ENCODE measurements at places on chromosomes 5 and 9.

- no peak for DNase-seq
Measured at GRCh38 chr5:87785554-87786335, 373.0 kb upstream of the CCNH start.

DNA sequence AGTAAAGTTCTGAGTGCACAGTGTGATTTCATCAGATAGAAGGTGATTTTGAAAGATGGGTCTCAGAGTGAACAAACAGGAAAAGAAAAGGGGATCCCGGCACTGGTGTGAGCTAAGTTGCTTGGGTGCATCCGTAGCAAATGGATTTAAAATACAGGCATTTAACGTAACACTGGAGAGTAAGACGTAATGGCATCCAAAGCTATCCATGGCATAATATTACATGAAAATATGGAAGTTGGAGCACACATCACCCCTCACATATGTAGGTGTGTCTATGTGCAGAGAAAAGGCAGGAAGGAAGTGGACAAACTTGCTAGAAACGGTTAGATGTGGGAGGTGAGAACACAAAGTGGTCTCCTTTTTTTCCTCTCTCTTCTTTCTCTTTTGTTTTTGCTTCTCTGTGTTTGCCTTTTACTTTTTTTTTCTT is 38.2 kb upstream of the SEMA4D start:
- DNase-seq = no peak

DNA sequence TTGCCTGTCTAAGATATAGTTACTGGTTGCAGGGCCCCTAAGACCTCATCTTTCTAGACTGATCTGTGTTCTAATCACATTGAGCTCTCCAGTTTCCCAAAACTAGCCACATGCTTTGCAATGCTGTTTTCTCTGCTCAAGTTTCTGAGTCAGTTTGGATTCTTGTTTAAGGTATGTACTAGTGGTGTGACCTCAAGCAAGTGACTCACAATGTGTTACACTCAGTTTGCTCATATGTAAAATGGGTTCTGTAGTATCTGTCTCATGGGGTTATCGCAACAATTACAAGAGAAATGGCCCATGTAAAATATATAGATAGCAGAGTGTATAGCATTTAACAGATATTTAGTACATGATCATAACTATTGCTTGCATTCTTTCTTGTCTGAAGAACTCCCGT is 153.1 kb upstream of the ELL2 start:
- DNase-seq = no peak

- no peak for DNase-seq
Measured at GRCh38 chr9:72412483-72413040, 47.6 kb upstream of the ZFAND5 start.

GRCh38 chr5:123387313-123387712 is 35.9 kb downstream of the CEP120 start:
- no peak for DNase-seq

DNA sequence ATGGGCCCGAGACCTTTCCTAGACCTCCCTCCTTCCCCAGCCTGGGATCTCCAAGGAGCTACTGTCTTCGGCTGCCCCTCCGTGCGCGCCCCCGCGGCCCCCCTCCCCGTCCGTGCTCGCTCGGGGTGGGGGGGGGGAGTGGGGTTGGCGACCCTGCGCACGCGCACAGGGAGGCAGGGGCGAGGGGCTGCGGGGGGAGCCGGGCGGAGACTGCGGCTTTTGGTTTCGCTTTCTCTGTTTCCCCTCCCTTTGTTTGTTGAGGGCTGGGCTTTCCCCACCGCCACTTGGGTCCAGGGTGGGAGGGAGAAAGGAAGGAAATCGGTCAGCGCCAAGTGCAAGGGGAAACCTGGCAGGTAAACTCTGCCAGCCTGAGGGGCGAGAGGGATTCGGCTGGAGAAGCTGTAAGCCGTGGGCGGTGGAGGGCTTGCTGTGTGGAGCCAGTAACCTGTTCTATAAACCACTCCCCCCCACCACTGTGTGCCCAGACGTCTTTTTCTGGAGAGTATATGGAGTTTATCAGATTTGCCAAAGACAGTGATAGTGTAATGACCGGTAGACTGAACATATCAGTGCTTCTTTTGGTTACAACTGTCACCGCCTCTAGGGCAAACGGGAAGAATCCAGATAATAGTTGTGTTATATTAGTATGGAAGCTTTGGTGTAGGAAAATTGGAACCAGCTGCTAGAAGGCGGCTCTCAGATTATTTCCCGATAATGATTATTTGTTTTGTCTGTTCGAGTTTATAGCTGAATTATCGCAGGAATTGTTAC is 684 bp downstream of the DNAJA1 start:
- peak; percentile 72 for DNase-seq

GRCh38 chr5:113166261-113166660 is 189.7 kb downstream of the DCP2 start:
- DNase-seq = no peak

DNA sequence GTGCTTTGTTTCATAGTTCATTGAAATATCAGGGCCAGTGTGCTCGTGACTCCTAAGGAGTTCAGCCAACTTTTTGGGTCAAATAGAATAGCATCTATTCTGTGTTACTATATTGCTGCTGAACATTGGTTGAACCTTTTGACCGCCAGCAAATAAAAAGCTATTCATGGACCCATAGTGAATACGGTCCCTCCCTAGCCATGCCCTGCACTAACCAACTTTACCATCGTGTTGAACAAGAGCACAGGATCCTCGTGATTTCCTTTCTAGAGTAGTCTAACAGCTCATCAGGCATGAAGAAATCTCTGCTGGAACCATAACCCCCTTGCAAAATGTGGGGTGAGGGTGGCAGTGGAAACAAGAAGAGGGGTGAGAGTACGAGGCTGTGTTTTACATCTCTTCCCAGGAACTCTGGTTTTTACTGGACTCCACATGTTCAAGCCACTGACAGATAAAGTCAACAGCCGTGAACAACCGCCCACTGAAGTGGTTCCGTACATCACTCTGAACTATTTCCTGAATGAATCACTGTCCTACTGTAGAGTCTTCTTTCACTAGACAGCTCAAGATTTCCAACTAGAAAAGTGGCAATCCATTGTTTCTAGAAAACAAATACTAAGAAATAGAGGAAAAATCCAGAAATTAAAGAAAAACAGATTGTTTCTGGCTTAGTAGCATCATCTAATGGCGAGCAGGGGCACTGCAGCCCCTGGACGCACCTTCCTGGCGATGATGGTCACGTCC is 70.1 kb upstream of the SPATA31E1 start:
- peak; percentile 12 for DNase-seq

DNA sequence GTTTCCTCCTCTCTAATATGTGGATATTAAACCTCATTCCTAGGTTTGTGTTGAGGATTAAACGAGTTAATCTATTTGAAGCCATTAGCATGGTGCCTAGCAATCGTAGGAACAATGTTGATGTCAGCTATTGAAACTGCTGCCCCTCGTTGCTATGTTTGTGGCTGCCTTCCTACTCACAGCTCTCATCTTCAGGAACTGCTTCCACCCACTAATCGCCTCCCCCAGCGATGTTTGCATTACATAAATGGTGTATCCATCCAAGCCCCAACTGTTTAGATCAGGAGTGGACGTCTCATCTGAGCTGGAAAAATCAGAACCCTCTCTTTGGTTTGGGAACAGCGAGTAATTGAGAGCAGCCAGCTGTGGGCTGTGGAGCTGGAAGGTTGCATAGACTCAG is 416.6 kb downstream of the ARHGEF28 start:
- DNase-seq = no peak

DNA sequence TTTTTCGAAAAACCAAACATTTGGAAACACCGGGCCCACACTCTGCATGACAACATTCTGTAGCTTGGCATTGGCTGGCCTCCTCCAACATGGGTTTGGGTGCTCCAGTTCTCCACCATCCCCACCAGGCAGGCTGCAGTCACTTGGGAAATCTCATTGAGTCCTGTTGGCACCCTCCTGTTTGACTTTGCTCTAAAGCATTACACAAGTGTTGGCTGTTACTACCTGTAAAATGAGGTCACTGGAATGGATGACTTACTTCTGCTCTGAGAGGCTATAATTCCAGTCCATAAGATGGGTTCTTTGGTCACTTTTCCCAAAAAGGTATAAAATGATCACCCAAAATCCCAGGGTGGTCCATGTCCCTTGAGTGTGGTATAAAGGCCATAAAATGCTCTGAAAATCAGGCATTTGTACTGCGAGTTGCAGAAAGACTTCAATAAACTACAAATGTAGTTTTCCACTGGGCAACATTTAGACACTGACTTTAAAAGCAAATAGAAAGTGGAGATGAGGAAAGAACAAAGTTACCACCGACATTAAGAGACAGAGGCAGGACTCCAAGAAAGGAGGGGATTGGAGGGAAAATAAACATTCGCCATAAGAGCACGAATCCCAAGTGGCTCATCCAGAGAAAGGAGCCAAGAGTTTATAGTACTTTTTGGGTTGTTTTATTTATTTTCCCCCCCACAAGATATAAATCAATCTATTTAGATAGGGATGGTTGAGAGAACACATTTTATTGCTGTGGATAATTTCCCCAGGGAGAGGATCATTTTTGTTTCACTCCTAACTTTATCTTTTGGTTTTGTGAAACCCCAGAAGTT is 295.1 kb downstream of the TLE1 start:
- no peak for DNase-seq

GRCh38 chr9:26746357-26747072 is 146.1 kb downstream of the CAAP1 start:
- DNase-seq = no peak

DNA sequence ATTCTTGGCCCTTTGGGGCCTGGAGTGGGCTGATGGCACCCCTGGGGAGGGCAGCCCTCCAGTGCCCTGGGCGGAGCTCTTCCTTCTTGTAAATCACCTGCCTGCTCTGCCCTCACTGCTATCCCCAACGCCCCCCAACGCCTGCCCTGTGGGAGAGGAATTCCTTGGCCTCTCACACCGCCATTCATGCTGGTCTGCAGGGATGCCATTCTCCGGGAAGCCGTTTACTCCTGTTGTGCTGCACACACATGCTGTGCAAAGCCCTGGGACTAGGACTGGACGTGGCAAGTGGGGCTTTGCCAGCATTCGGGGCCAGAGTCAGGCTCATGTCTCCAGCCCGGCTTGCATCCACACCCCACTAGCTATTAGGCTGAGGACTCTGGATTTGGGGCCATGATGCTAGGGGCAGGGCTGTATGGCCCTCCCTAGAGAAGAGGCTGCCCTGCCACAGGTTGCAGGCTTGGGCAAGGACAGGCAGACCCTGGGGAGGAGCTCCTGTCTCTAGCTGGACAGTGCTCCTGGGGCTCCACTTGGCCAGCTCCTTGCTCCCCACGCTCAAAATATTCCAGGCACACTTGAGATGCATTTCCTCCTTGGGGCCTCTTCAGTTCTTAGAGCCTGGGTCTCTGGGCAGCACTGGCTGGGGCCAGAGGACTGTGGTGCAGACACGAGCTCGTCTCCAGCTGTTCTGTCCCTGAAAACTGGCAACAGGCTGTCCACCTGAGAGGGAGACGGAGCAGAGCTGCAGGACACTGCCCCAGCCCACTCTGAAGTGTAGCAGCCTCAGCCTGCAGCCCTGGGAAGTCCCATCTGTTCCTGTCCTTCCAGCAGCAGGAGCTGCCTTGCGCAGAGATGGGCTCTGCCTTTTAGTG is 226.9 kb downstream of the CACNA1B start:
- no peak for DNase-seq

DNA sequence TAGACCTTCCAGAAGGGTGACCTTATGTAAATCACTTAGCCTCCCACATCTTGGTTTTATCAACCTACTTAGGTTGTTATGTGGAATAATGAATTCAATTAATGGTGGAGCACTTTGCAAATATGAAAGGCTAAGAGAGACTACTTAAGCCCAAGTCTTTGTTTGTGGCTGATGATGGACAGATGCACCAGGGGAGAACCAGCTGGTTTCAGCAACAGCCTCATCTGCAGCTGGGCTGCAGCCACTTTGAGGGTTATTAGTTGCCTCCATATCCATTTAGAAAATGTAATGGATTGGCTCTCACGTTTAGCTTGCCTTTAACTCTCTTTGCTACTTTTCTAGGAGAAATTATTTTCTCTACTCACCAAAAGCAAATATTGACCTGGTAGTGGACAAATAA is 146.6 kb downstream of the ESM1 start:
- DNase-seq = no peak

DNA sequence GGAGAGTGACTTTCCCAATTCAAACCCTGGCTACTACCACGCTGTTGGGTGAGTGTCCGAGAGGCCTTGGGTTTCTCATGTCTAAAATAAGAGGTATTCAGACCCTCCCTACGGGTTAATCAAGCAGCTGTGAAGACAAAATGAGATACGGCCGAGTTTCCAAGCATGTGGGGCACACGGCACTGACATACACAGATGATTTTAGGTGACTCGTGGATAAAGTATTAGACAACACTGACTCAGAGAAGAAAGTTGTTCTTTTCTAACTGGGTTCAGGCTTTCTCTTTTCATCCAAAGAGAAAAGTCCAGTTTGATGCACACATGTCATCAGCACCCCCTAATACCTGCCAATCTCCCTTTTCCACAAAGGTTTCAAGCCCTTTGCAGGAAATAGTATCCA is 15.6 kb downstream of the FOXI1 start:
- DNase-seq = no peak

- DNase-seq = no peak
Measured at GRCh38 chr5:154107010-154107409, 68.2 kb downstream of the MFAP3 start.

Data from stimulated activated CD4-positive, alpha-beta T cell treated with anti-CD3 and anti-CD28 coated beads, Interleukin-1b, Interleukin-23, amount 100 ng/mL, for 1 hour (primary cell).